Daoy (cell line): ENCODE measurements at places on chromosomes 6 and 20. TPM values are rescaled to one million over a fixed set of nuclear protein-coding genes. Genes with fewer than 3 reads are reported as not detected.

TRIM38 gene
- 5.0 and 5.4 TPM in 2 replicates for total RNA-seq

KCNB1 gene
- under 0.01 TPM in 1 of 2 replicates, not detected in the other for total RNA-seq

CCND3 gene
- 43.3 and 51.6 TPM in 2 replicates for total RNA-seq

KHDC1 gene
- total RNA-seq = 5.8 and 6.2 TPM in 2 replicates

SPATS1 gene
- total RNA-seq = not detected in 2 replicates

SRF gene
- 25.7 and 27.4 TPM in 2 replicates for total RNA-seq

RNF114 gene
- 273 and 292 TPM in 2 replicates for total RNA-seq

IRF4 gene
- total RNA-seq = 0.23 TPM in 1 of 2 replicates, not detected in the other

TULP4 gene
- total RNA-seq = 69.4 and 117 TPM in 2 replicates

DEFB132 gene
- total RNA-seq = not detected in 2 replicates

ELOVL2 gene
- total RNA-seq = 11.3 and 11.5 TPM in 2 replicates

RTN4IP1 gene
- 20.1 and 23.3 TPM in 2 replicates for total RNA-seq

SNAP25 gene
- 0.09 and 0.80 TPM in 2 replicates for total RNA-seq

RPS6KA2 gene
- 5.5 and 6.7 TPM in 2 replicates for total RNA-seq

LHFPL5 gene
- not detected in 2 replicates for total RNA-seq

DNA sequence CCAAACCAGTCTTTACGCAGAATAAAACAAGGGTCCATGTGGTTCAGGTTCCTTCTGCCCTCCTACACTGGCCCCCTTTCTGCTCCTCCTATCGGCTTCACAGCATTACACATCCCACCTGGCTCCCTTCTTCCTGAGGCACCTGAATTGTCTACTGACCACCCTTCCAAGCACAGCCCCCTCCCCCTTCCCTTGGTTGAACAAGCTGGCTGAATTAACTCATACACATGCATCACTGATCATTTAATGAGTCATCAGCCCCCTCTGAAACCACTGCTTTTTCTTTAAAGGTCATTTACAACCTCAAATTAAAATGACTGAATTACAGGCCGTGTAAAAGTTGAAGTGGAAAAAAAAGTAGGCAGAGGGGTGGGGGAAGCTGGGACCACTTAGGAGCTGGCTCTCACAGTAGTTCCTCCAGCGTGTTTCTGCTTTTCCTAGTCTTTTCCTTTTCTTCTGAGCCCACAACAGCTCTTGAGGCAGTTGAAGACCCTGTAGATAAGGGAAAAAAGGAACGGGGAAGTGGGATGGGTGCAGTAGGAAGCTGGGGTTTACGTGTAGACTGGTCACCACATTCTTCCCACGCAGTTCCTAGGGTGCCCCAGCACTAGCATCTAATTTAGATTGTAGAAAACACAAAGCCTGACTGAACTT, 67.6 kb downstream of the FYN start:
- DNase-seq = peak; percentile 84

DNA sequence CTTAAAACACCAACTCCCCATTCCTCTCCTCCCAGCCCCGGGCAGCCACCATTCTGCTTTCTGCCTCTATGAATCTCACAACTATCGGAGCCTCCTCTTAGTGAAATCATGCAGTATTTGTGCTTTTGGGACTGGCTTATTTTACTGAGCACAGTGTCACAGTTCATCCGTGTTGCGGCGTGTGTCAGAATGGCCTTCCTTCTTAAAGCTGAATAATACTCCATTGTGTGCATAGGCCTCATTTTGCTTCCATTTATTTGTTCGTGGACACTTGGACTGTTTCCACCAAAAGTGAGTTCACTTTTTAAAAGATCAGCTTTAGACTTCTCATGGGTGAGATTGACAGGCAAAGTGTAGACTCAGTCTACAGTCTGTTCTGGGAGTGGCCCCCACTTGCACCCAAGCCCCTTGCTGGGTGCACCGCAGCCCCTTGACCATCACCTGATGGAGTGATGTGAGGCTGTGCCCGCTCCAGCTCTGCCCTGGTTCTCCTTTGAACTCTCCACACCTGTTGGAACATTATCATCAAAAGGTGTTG, 12.6 kb downstream of the DUSP22 start:
- no peak for DNase-seq

- no peak for DNase-seq
These were observed 1.8 kb downstream of the SSR1 start for GRCh38 chr6:7311176-7311575.

DNA sequence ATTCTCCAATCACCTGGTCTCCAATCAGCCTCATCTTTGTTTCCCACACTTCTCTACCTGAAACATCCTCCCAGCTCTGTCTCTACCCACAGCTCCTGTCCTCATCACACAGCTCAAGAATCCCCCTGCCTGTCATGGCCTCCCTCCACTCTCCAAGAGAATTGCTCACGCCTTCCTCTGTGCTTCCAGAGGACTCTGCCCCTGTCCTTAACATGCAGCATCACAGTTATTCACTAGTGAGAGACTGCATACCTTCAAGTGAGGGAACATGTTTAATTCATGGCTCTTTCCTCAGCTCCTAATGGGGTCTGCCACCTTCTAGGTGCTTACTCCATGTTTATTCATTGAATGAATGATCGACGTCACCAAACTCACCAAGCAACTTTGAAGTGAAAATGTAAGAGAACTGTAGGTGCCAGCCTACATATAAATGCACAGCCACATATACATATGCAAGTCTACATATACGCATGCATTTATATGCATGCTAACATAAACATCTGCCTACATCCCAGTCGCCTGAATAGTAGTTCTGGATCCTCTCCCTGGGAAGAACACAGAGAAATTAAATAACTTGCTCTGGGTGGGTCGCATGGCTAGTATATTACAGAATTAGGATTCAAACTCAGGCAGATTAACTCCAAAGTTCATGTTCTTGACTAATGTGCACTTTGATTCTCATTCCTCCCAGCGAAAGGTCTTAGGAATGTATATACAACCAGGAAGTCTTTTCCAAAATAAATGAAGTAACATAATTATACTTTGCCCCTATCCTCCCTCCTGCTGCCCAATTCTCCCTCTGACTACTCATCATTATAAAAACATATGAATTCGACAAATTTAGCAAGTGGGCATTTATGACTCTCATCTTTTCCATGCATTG, 295.6 kb downstream of the MAFB start:
- no peak for DNase-seq

- peak; percentile 9 for DNase-seq
These were observed 603.9 kb downstream of the HDGFL1 start for GRCh38 chr6:23173234-23173633.

DNA sequence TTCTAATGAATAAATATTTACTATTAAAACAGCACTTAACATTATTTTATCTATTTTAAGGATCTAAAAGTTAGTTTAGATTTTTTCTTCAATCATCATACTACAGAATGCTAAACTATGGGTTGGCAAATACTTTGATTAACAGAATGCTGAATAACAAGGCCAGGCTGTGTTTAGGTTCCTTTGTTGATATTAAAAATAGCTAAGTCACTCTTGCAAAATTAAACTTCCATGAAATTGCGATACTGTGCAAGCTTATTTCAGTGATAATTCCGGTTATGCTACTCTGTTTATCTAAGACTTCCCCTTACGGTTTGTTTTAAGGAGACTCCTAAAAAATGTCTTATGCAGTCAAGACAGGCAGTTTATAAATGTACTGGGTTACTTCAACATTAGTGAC, 2.8 kb downstream of the RNF24 start:
- DNase-seq = no peak

- DNase-seq = peak; percentile 55
These were observed 8.3 kb upstream of the NCOA3 start for GRCh38 chr20:47493175-47493962.

DNA sequence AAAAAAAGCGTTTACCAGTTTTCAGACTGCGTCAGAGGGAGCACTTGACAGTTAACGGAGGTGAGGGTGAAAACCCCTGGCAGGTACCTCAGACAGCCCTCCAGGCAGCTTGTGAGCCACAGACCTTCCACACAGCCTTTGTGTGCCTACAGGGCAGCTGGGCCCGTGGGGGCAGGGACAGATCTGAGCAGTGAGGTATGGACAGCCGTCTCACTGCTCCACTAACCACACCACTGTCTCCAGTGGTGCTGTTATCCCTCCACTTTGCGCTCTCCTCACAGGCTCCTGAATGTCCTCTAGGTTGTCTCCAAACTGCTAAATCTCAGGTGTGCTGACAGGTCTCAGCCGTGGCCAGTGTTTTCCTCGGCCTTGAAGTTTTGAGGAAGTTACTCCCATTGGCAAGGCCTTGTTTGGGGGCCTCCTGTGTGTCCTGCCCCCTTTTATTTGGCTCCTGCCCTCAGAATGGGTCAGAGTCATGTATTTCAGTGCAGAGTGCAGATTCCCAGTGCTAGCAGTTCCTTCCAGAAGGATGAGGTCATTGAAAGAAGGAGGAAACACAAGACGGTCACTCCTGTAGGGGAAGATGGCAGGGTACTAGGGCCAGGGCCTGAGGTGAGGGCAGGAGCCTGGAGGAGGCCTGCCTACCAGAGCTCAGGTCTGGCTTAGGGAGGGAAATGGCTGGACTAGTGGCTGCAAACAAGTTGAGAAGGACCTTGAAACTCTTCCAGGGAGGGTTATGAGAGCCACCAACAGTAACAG, 11.8 kb downstream of the GFRA4 start:
- no peak for DNase-seq

GRCh38 chr6:38355519-38355918, 284.2 kb downstream of the BTBD9 start:
- no peak for DNase-seq

GRCh38 chr6:79143320-79143898, 65.4 kb upstream of the PHIP start:
- DNase-seq = no peak

DNA sequence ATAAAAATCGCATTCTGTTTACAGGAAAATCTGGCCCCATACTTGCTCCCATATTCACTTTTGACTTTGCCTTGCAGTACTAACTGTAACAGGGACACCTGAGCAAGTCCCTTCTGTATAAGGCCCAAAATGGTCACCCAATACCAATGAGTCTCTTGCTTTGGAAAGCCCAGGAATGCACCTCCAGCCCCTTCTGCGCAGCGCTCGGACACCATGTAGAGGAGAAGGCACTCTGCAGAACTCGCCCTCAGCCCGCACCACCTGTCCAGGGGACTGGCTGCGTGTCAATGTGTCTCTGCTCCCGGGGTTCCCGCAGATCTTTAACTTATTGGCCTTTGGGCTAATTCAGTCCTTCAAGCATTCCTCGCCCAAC, 746 bp upstream of the PRND start:
- no peak for DNase-seq

DNA sequence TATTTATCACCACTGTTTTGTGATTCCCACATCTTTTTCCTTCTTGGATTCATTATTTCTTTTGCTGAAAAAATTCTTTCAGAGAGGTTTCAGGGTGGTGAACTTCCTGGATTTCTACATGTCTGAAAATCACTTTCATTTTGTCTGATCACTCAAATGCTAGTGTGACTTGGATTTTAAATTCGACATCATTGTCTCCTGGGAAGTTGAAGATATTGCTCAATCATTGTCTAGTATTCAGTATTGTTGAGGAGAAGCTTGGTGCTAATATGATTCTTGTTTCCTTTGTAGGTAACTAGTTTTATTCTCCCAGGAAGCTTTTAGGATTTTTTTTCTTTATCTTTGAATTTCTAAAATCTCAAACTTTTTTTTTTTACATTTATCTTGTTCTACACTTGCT, 45.0 kb downstream of the DNAH8 start:
- DNase-seq = no peak

DNA sequence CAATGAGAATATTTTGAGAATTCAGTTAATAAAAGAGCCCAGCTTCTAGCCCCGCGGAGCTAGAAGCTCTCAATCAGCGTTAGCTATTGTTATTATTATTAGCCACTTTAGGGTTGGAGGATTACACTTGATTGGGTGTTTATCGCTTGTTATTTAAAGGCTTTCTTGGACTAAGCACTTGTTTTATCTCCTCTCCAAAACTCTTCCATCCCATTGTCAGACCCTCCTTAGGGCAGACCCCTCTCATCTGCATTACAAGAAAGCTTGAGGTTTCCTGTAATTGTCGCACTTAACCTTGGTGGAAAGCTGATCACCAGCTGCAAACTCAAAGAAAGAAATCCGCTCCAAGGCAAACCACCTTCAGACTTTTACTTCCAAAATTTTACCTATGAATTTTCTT, 4.8 kb downstream of the DPPA5 start:
- DNase-seq = no peak

DNA sequence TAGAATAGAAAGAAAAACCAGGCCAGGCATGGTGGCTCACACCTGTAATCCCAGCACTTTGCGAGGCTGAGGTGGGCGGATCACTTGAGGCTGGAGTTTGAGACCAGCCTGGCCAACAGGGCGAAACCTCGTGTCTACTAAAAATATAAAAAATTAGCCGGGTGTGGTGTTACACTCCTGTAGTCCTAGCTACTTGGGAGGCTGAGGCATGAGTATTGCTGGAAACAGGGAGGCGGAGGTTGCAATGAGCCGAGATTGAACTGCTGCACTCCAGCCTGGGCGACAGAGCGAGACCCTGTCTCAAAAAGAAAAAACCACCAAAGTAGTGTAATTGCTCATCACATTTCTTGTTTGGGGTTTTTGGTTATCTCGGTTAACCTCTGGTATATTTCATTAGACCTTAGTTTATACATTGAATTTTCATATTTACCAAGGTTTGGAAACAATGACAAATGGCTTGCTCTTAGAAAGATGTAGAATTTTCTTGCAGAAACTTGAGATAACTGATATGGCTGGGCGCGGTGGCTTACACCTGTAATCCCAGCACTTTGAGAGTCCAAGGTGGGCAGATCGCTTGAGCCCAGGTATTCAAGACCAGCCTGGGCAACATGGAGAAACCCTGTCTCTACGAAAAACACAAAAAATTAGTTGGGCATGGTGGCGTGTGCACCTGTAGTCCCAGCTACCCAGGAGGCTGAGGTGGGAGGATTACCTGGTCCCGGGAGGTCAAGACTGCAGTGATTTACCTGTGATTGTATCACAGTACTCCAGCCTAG, 14.2 kb downstream of the ITCH start:
- no peak for DNase-seq

- no peak for DNase-seq
These were observed 50.0 kb upstream of the EZR start for GRCh38 chr6:158868890-158869825.

DNA sequence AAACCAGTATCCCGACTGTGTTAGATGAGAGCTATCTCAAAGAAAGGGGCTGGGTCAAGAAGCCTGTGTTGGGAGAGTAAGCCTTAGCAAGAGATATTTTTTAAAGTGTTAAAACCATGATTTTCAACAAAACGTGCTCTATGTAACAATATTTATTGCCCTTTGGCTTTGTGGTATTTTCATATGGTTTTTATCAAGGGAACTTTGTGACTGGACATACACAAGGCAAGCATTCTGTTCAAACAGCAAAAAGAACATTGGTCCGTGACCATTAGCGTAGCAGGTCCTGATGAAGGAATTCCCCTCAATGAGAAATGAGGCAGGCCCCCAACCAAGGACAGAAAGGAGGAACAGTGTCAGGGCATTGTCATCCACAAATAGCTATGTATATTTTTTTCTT, 222.6 kb downstream of the MYLK4 start:
- DNase-seq = no peak

GRCh38 chr6:125904871-125905270, 51.7 kb upstream of the HINT3 start:
- peak; percentile 87 for DNase-seq

DNA sequence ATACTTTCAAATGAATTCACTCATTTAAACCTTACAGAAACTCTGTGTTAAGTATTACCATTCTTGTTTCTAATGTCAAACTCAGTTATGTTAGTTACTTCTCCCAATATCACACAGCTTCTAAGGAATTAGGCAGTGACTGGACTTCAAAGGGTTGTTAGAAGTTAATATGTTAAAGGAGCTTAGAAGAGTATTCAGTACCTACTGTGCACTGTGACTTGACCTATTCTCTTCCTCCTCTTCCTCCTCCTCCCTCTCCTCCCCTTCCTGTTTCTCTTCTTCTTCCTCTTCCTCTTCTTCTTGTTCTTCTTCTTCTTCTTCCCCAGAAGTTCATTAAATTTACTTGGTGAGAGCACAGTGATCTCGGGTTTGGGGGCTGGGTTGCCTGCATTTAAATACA, 325.6 kb upstream of the SLC35B3 start:
- DNase-seq = no peak
